ENCODE measurements at places on chromosomes 2 and 18.

DNA sequence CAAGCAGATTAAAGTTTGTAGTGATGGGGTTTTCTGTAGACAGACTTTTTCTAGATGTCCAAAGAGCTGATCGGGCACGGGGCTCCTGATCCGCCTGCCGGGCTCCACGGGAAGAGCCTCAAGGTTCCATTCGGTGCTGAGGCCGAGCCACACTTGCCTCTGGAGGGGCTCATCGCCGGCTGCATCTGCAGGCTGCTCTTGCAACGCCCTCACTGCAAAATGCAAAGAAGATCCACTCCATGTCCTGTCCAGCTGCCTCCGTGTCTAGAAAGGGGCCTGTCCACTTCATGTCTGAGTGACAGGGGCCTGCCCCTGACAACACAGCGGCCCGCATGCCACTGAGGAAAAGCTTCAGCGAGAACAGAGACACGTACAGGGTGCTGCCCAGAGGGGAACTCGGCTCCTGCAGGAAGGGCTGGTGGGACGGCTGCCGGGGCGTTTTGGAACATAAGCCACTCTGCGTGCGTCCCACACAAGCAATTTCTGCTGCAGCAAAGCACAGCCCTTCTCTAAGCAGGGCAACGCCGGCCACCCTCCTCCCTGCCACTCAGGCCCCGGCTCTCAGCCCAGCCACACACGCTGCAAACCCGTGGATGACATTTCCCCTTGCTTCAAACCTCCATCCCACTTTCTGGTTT, 53.6 kb upstream of the CTDP1 start:
- no peak for DNase-seq

- DNase-seq: no peak
These were observed 134.8 kb upstream of the AGAP1 start for GRCh38 chr2:235358981-235359471.

DNA sequence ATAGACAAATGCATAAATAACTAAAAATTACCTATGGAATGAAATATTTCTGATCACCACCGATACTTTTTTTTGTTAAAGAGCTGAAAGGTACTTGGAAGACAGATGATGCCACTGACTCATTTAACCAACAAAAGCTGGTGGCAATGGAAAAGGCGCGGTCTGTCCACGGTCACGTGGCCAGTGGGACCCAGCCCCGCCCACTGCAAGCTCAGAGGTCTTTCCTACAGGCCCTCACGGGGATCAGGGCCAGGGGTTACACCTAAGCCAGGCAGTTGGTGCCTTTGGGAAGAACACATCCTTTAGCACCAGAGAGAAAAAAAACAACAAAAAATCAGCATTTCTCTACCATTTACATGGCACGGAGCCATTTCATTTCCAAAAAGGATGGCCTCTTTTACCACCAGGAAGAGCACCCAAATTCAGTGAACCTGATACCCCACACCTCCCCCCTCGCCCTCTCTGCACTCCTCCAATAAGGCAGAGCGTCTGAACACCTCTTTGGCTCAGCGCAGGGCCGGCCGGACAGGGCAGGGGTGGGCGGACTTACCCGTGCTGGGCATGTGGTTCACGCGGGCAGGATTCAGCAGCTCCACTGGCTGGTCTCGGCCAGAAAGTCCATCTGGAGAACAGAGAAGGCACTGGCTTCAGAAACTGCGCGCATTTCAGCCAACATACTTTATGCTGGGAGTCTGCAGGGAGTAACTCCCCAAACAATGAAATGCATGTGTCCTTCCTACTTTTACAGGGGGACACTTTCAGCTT, 164.6 kb downstream of the HDAC4 start:
- DNase-seq: no peak

GRCh38 chr2:100451734-100452133, 18.5 kb upstream of the NMS start:
- DNase-seq: no peak

GRCh38 chr2:180040146-180040925, 33.2 kb upstream of the CWC22 start:
- no peak for DNase-seq
